ENCODE measurements at places on chromosomes 2 and 18. TPM values are rescaled to one million over a fixed set of nuclear protein-coding genes. Genes with fewer than 3 reads are reported as not detected.

BCL11A gene
- total RNA-seq: under 0.01 TPM

CIDEA gene
- total RNA-seq: not detected

SLC9A4 gene
- total RNA-seq: not detected

SLC23A3 gene
- 1.2 TPM for total RNA-seq

SP140 gene
- 0.87 TPM for total RNA-seq

LONRF2 gene
- under 0.01 TPM for total RNA-seq

C1QL2 gene
- not detected for total RNA-seq

MC5R gene
- total RNA-seq: not detected

TEKT4 gene
- not detected for total RNA-seq

THSD7B gene
- not detected for total RNA-seq

BOK gene
- 17.2 TPM for total RNA-seq

CFC1 gene
- not detected for total RNA-seq

Measured in smooth muscle cell of trachea (primary cell).